ENCODE measurements at places on chromosomes 6 and 20. TPM values are rescaled to one million over a fixed set of nuclear protein-coding genes. Genes with fewer than 3 reads are reported as not detected.

The KIF25 gene
- not detected for total RNA-seq

The MUC22 gene
- not detected for total RNA-seq

The PRL gene
- not detected for total RNA-seq

The C2 gene
- total RNA-seq = 0.31 TPM

The C6orf141 gene
- 13.3 TPM for total RNA-seq

The FILIP1 gene
- total RNA-seq = 0.32 TPM

The RREB1 gene
- 10.7 TPM for total RNA-seq

The NR2E1 gene
- total RNA-seq = not detected

The RAET1G gene
- 6.8 TPM for total RNA-seq

The MATN4 gene
- 0.09 TPM for total RNA-seq

The PRDM13 gene
- total RNA-seq = 0.88 TPM
